ENCODE measurements at places on chromosomes 6 and 20. TPM values are rescaled to one million over a fixed set of nuclear protein-coding genes. Genes with fewer than 3 reads are reported as not detected.

Gene PAQR8
- 5.4 TPM for total RNA-seq

Gene CST9L
- not detected for total RNA-seq

Gene FERMT1
- 3.9 TPM for total RNA-seq

Gene SLC22A2
- not detected for total RNA-seq

Gene WFDC12
- not detected for total RNA-seq

Gene BPIFB3
- total RNA-seq: not detected

Gene PNPLA1
- not detected for total RNA-seq

Gene FNDC1
- 30.5 TPM for total RNA-seq

Gene RHAG
- not detected for total RNA-seq

Gene PDE10A
- total RNA-seq: 0.39 TPM

Gene SLCO4A1
- 0.13 TPM for total RNA-seq

Gene HLA-DRB1
- total RNA-seq: 0.86 TPM

Gene PPIL6
- 6.2 TPM for total RNA-seq

Gene CEP85L
- total RNA-seq: 22.5 TPM

Gene AKAP7
- total RNA-seq: 6.3 TPM

Gene ADTRP
- 1.9 TPM for total RNA-seq

Gene KCNK5
- total RNA-seq: 0.76 TPM

Gene CLVS2
- total RNA-seq: 0.11 TPM

Gene VPS16
- total RNA-seq: 29.0 TPM

Gene APCDD1L
- total RNA-seq: 4.5 TPM

Gene NCOA3
- total RNA-seq: 35.7 TPM

Gene SDC4
- 389 TPM for total RNA-seq

Gene TREM2
- total RNA-seq: not detected

Gene RBPJL
- not detected for total RNA-seq

Gene MEI4
- total RNA-seq: under 0.01 TPM

Gene UNC93A
- total RNA-seq: not detected

Gene BANF2
- total RNA-seq: not detected

Gene FOXS1
- not detected for total RNA-seq

Gene PAK5
- total RNA-seq: not detected

Gene FKBP1C
- 0.65 TPM for total RNA-seq

Gene SMPD2
- 12.9 TPM for total RNA-seq

All from articular chondrocyte of knee joint (primary cell).